ENCODE measurements at places on chromosomes 16 and 17.

GRCh38 chr16:84144209-84144858 lies 643 bp downstream of the HSDL1 start:
- no peak for DNase-seq

- no peak for DNase-seq
These were observed 18.6 kb downstream of the CREBBP start for GRCh38 chr16:3861808-3862451.

DNA sequence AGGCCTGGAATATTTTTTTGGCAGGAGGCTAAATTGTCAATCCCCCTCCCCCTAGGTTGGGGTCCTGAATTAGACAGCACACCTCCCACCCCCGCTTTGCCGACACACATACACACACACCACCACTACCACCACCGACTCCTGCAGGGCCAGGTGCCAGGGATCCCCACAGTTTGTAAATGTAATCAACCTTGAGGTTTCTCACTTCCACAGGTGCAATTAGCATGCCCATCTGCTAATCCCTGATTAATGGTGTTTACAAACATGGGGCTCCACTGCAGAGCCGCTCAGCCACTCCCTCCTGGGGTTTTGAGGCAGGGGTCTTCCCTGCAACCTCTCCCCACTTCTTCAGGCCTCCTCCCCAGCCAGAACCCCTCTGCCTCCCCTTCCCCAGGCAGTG lies 11.8 kb downstream of the MRM1 start:
- no peak for DNase-seq

DNA sequence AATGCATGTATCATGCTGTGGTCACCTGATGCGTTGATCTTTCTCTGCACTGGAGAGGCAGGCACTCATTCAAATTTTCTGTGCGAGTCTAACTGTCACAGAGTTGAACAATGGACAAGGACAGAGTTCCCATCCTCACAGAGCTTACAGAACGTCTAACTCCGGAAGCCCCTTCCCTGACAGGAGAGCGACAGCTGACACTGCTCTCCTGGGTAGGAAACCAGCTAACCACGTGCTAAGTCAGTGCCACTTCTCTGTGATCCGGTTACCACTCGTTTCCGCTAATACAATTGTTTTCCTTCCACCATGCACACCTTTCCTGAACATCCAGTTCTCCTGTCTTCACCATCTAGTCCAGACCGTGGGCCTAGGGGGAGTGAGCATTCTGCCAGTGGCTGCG lies 11.3 kb downstream of the KLHDC4 start:
- no peak for DNase-seq

Data from NCI-H187 (cell line).